NCI-H1694 (cell line): ENCODE measurements at places on chromosomes 4 and X.
A peak's percentile ranks its signal among the peaks of the same experiment; 100 is the strongest.

DNA sequence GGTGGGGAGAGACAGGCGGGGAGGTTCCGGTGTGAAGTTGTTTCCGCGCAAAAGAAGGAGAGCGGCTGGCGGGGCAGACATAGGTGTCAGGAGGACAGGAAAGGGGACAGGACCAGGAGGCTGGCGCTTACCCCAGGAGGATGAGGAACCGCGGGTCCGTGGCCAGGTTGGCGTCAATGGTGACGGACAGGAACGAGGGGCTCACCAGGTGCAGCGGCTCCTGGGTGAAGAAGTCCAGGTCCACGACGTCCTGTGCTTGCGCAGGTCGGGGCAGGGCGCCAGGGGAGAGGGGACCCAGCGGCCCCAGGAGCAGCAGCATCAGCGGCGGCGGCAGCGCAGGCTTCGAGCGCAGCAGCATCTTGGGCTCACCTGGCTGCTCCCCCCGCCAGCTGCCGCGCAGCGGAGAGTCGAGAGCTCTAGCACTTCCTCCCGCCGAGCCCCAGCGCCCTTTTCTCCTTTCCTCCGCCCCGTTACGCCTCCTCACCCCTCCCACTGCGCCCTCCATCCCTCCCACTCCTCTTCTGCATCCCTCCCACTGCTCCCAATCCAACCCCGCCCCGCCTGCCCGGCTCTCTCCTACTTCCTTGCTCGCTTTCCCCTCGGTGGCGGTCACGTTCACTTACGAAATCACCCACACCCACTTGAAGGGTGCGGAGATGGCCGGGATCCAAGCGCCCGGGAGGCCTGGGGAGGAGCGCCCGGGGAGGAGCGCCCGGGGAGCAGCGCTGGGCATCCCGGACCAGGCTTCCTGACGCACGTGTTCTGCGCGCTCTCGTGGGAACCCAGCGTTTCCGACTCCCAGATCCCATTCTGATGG, at the start of gene HPSE:
Gene HPSE, minus strand, starts transcription at position 424 of the 817 bp plus-strand sequence. Its CDS starts 66 bp downstream, at position 358.
- DNase-seq = peak; percentile 69

DNA sequence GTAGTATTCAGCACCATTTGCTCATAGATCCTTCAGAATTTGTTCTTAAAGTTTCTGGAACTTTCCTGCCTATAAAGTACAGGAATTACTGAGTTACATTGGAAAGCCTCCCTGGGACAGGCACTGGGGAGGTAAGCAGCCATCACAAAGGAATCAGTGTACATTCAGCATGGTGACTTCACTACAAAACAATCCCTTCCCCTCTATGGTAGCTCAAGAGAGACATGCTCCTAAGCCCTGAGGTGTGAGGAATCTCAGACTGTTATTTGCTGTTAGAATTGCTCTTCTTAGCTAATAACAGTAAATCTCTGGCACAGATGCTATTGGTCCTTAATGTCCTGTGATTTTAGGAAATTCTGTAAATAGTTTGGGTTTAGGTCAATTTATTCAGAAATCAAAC, 1898.0 kb upstream of the PCDH7 start:
- no peak for DNase-seq

GRCh38 chr4:19540859-19541540, 710.7 kb upstream of the SLIT2 start:
- DNase-seq = no peak

DNA sequence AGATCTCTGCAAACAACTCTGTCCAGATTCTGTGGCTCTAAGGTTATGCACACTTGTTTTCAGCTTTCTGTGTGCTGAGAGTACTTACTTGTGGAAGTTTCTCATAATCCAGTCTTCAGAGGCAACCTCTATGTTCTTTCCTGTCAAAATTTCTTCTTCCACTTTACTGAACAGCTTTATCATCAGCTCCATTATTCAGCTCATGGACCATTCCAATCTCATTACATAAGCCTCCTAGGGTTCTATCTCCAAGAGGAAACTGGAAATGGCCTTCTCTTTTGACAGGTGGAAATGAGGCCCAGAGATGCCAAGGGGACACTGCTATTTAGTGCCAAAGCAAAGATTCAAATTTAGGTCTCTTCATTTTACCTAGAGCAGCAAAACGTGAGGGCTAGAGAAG, 61.3 kb downstream of the CHRDL1 start:
- no peak for DNase-seq

GRCh38 chr4:104492183-104492771, 2.4 kb downstream of the CXXC4 start:
- no peak for DNase-seq

DNA sequence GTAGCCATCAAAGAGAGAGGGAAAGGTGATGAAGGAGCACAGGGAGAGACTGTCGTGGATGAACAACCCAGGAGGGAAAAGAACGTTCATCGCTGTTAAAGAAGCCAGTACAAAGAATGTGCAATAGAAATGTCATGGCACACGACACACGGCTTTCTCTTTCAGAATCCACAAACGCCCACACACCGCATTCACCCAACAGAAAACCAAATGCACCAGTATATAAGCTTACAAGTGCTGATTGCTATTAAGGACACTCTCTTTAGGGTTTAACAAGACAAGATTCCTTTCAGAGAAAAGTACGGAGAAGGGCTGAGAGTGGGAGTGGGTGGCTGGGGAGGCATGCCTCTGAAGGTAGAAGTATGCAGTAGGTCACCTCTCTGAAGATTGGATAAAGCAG, 80.2 kb downstream of the C4orf51 start:
- DNase-seq = no peak
